ENCODE measurements at places on chromosomes 2 and 18. TPM values are rescaled to one million over a fixed set of nuclear protein-coding genes. Genes with fewer than 3 reads are reported as not detected.

The CFAP65 gene
- total RNA-seq, result not detected

The CD28 gene
- 0.12 TPM for total RNA-seq

The POTEC gene
- total RNA-seq, result not detected

The MOGAT1 gene
- not detected for total RNA-seq

The SPEG gene
- 1.7 TPM for total RNA-seq

The STPG4 gene
- total RNA-seq, result not detected

The DSG4 gene
- not detected for total RNA-seq

The GKN2 gene
- not detected for total RNA-seq

The CCL20 gene
- 6.0 TPM for total RNA-seq

The GPAT2 gene
- total RNA-seq, result 5.7 TPM

The VAMP5 gene
- 140 TPM for total RNA-seq

The AMER3 gene
- total RNA-seq, result not detected

The NTSR2 gene
- not detected for total RNA-seq

The CYP27A1 gene
- total RNA-seq, result 15.8 TPM

The SGPP2 gene
- 1.4 TPM for total RNA-seq

The LIPG gene
- total RNA-seq, result 123 TPM

The RAB6C gene
- total RNA-seq, result not detected

The CSRNP3 gene
- 0.47 TPM for total RNA-seq

The FAM110C gene
- 0.34 TPM for total RNA-seq

The TIMM21 gene
- 25.0 TPM for total RNA-seq

The HOXD11 gene
- 2.2 TPM for total RNA-seq

The TRPM8 gene
- not detected for total RNA-seq

The FTCDNL1 gene
- not detected for total RNA-seq

The DARS1 gene
- total RNA-seq, result 49.6 TPM

The REEP1 gene
- total RNA-seq, result 0.06 TPM

The HOXD12 gene
- not detected for total RNA-seq

The MYOM1 gene
- 0.15 TPM for total RNA-seq

The REG3G gene
- not detected for total RNA-seq

The PRKAG3 gene
- total RNA-seq, result not detected

The IGFBP2 gene
- total RNA-seq, result 268 TPM

The MATN3 gene
- total RNA-seq, result 3.6 TPM

The LGALSL gene
- total RNA-seq, result 3.6 TPM

The SCYGR1 gene
- not detected for total RNA-seq

The CTNNA2 gene
- not detected for total RNA-seq

The MGAT4A gene
- total RNA-seq, result 60.4 TPM

The HRH4 gene
- total RNA-seq, result not detected

The SLC1A4 gene
- total RNA-seq, result 10.9 TPM

The KCNG3 gene
- total RNA-seq, result 0.06 TPM

The ERICH2 gene
- total RNA-seq, result not detected

The COA5 gene
- 20.6 TPM for total RNA-seq

The DNAJC27 gene
- 2.3 TPM for total RNA-seq

The CKAP2L gene
- total RNA-seq, result 2.5 TPM

The UGT1A10 gene
- total RNA-seq, result not detected

The SF3B6 gene
- 169 TPM for total RNA-seq

The C1GALT1C1L gene
- total RNA-seq, result 0.47 TPM

The DDX18 gene
- 39.1 TPM for total RNA-seq

The SCN9A gene
- 9.3 TPM for total RNA-seq

The PGAP1 gene
- total RNA-seq, result 7.6 TPM

The UPP2 gene
- total RNA-seq, result not detected

The BUB1 gene
- total RNA-seq, result 11.5 TPM

The AGXT gene
- total RNA-seq, result not detected

The INSIG2 gene
- total RNA-seq, result 7.5 TPM

The TMEM17 gene
- total RNA-seq, result 2.5 TPM

Data from glomerular endothelial cell (primary cell).